ENCODE measurements at places on chromosomes 11 and 22. TPM values are rescaled to one million over a fixed set of nuclear protein-coding genes. Genes with fewer than 3 reads are reported as not detected.

DNA sequence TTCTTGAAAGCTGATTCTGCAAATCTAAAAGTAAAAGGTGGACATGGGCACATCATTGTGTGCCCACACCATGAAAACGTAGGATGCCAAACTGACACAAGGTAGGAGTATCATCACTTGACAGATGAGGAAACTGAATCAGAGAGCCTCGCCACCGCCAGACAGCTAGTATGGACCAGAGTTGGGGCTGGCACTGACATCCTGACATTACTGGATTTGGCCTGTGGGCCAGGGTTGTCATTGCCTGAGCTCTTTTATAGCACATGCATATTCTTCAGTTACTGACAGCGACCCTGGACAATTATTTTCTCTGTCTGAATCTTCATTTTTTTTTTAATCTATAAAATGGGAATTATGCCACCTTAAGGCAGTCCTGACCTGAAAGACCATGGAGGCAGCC is 16.5 kb downstream of the USP35 start:
- no peak for DNase-seq

GRCh38 chr11:11426226-11426952 is 73.3 kb upstream of the CSNK2A3 start:
- DNase-seq, result no peak

- DNase-seq, result no peak
These were observed 13.0 kb downstream of the SLC6A5 start for GRCh38 chr11:20612416-20612815.

Gene HNRNPUL2
- total RNA-seq, result 9.7 TPM

Gene VSIG2
- under 0.01 TPM for total RNA-seq

Gene OPCML
- not detected for total RNA-seq

Data from lung microvascular endothelial cell (primary cell).